ENCODE measurements at places on chromosomes 3 and 15.

GRCh38 chr3:129005526-129006303 is 4.6 kb downstream of the EFCC1 start:
- DNase-seq, result no peak

GRCh38 chr15:96412906-96413231 is 82.4 kb downstream of the NR2F2 start:
- no peak for DNase-seq

DNA sequence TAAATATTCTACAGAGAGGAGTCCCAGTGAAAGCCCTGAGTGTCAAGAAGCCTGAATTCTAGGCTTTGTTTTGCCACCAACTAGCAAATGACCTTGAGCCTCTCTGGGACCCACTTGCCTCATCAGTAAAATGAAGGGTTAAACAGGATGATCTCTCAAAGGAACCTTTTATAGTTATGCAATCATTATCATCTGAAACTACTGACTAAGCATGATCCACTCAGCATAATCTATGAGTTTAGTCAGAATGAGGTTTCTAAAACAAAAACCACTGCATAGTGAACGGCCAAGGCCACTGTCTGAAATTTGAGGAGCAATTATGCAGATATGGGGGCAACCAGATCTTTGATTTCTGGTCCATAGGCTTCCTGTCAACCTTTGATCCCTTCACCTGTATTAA is 319.0 kb downstream of the MECOM start:
- peak; percentile 71 for DNase-seq

GRCh38 chr3:45775571-45776300 is 20.6 kb downstream of the SLC6A20 start:
- no peak for DNase-seq

- DNase-seq, result no peak
These were observed 3.9 kb downstream of the SERF2 start for GRCh38 chr15:43795997-43796396.

DNA sequence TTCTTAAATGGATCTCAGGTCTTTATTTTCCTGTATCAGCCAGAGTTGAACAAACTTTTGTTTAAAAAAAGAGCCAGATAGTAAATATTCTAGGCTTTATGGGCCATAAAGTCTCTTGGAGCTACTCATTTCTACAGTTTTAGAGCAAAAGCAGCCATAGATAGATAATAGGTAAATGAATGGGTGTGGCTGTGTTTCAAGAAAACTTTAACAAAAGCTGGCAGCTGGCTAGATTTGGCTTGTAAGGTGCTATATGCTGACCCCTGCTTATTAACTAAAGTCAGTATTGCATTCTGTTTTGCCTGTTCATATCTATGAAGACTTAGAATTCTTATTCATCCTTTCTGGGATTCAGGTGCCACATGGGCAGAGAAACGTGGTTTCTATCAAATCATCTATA is 29.0 kb downstream of the MFN1 start:
- DNase-seq, result no peak

GRCh38 chr15:72389231-72389630 is 8.9 kb upstream of the TMEM202 start:
- no peak for DNase-seq

DNA sequence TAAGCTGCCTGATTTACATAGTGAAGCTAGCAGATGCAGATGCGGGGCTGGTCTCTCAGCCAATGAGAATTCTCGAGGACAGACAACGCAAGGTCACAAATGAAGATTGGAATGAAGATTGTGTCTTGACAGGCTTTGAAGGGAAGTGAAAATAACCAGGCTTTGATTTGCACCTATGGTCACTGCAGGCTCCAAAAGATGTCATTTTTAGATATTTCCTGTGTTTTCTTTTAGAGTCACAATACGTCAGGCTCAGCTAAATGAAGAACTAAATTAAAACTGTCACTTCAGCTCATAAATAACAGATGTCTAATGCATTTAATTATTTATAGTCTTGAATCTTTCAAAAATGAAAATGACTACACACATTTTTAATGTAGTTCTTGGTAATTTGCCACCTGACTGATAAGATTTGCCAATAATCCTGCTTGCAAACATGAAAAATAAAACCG is 99.5 kb downstream of the SQOR start:
- DNase-seq, result no peak

- peak; percentile 81 for DNase-seq
These were observed 747 bp upstream of the ZNF592 start for GRCh38 chr15:84747416-84748273.

- no peak for DNase-seq
These were observed 22.9 kb downstream of the RAB8B start for GRCh38 chr15:63212050-63213004.

DNA sequence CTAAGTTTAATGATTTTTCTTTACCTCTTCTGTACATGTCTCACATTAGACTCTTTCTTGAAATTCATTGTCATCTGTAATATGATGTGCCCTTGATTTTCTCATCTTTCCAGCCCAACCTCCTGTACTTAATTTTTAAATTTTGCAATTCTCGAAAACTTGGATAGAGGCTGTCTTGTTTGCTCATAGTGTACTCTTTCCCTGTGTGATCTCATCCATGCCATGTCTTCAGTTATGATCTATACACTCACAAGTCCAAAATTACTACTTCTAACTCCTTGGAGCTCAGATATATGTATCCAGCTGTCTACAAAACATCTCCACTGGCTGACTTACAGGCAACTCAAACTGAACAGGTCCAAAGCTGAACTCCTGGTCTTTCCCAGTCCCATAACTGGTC is 42.2 kb downstream of the CD200 start:
- no peak for DNase-seq

DNA sequence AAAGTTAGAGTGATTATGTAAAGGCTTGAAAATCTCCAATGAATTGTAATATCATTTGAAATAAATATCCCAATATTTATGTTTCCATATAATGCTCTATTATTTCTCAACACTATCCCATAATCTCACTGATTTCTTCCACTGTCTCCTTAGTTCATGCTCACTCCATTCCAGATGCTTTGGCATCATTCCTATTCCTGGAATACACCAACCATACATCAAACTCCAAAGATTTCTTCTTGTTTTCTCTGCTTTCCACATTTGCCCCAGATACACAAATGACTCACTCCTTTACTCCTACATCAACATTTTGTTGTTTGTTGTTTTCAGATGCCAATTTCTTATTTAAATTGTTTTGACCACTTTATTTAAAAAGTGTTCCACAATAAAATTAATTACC is 1390.8 kb downstream of the ZPLD1 start:
- no peak for DNase-seq

GRCh38 chr3:52221141-52221562 is 4.3 kb downstream of the TLR9 start:
- no peak for DNase-seq

DNA sequence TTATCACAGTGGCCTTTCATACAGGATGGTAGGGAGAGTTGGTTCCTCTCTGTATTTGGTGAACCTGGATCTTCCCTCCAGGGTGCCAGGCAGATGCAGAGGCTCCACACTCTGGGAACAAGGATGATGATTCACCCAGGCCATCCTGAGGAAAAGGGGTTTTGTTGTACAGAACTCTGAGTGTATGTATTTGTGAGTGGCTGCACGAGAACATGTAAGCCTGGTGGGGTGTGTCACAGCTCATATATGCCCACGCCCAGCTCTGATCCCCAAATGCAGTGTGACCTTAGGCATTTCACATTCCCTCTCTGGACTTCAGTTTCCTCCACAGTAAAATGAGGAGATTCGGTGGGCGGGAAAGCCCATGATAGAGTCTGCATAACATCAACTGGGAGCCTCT is 11.6 kb upstream of the CILP start:
- DNase-seq, result no peak

- no peak for DNase-seq
These were observed 80.2 kb upstream of the FAM3D start for GRCh38 chr3:58746758-58747157.

GRCh38 chr3:72191209-72191960 is 406.4 kb upstream of the PROK2 start:
- no peak for DNase-seq

- DNase-seq, result no peak
These were observed 128.6 kb downstream of the DUT start for GRCh38 chr15:48459571-48460442.

- peak; percentile 20 for DNase-seq
These were observed 87.6 kb downstream of the DPH6 start for GRCh38 chr15:35458176-35458856.

- DNase-seq, result no peak
These were observed 109.3 kb downstream of the KCNMB2 start for GRCh38 chr3:178645503-178645902.

GRCh38 chr3:10974746-10975375 is 17.7 kb upstream of the SLC6A1 start:
- DNase-seq, result no peak

DNA sequence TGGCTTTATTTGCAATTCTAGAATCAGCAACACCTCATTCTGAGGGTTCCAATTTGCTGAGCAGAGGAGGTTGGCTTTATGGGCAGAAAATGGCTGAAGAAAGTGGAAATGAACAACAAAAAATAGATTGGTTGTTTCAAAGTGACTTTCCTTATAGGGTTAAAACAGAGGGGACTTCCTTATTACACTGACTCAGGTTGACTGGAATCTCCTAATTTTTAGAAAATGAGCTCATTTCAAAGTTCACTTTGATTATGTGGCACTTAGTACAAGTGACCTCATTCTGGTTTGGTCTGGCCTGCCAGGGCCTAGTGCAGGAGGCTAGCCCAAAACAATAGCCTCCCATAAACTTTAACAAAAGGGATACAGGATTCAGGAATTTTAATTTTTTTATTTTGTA is 41.4 kb downstream of the NFKBIZ start:
- peak; percentile 54 for DNase-seq

GRCh38 chr3:106386050-106386449 is 517.2 kb upstream of the CBLB start:
- no peak for DNase-seq
